ENCODE measurements at places on chromosomes 4 and X. TPM values are rescaled to one million over a fixed set of nuclear protein-coding genes. Genes with fewer than 3 reads are reported as not detected.

GRCh38 chr4:154462081-154462810 is 29.4 kb downstream of the DCHS2 start:
- no peaks in the 10 kb centered on the region for H3K4me1 ChIP-seq
- no peak for DNase-seq
- H3K27ac ChIP-seq = no peak overlapping the region
- no peak overlapping the region for H3K4me3 ChIP-seq

- no peaks in the 10 kb centered on the region for H3K27me3 ChIP-seq
- DNase-seq = no peak
- no peaks in the 10 kb centered on the region for H3K4me1 ChIP-seq
Observed at GRCh38 chrX:25548811-25549210, 533.0 kb upstream of the ARX start.

DNA sequence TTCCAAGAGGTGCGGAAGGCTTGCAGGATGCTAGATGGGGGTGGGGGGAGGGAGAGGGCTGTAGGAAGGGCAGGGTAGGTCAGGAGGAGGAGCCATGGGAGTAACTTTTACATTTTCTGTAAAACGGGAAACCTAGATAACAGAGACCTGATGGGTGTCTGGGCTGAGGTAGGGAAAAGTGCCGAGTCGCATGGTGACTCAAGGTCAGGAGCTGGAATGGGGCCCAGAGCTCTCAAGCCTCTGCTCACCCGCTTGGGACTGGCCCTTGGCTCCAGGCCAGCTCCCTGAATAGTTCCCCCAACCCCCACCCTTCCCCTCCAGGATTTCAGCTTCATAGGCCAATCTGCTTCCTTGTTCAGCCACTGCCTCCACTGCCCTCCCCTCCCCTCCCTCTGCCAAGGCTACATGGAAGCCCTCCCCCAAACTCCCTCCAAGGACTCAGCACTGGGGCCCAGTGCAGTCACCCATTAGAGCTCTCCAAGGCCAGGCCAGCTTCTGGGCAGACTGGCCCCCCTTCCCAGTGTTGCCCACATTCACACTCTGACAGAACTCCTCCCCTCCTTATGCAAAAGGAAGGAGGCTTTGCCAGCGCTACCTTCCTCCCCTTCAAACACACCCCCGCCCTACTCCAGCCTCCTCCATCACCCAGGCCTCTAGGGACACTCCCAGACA is 43.6 kb downstream of the TSC22D3 start:
- no peak overlapping the region for H3K4me3 ChIP-seq
- peak overlapping the region; percentile 29 for H3K27ac ChIP-seq
- H3K36me3 ChIP-seq = no peaks in the 10 kb centered on the region
- peaks cover 51% of the 10 kb centered on the region for H3K4me1 ChIP-seq
- no peak for DNase-seq

DNA sequence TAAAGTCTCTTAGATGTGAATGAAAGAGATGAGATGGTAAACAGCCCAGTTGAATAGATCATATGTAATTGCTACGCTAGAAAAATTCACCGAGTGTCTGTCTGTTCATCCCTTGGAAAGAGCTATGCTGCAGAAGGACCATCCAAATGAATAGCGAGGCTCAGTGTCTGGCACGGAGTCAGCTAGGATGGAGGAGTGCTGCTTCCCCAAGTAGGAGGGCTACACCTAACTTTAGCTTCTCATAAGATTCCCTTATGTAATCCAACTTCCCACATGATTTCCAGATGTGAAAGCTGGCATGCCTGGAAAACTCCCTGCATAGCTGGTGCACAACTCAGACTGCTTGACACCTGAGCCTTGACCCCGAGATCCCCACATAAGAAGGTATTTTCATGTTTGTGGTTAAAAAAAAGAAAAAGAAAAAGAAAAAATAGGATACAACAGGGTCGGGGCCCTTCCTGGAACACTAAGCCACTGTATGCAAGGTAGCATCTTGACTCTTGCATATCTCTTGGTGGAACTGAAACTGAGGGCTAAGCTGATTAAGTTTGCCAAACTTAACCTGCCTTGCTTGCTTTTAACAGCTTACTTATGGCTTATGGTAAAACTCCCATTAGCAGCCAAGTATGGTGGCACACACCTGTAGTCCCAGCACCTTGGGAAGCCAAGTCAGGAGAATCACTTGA is 82.3 kb downstream of the FREM3 start:
- no peak for DNase-seq
- H3K27me3 ChIP-seq = no peaks in the 10 kb centered on the region
- no peaks in the 10 kb centered on the region for H3K36me3 ChIP-seq
- H3K27ac ChIP-seq = no peak overlapping the region
- no peak overlapping the region for H3K4me3 ChIP-seq

DNA sequence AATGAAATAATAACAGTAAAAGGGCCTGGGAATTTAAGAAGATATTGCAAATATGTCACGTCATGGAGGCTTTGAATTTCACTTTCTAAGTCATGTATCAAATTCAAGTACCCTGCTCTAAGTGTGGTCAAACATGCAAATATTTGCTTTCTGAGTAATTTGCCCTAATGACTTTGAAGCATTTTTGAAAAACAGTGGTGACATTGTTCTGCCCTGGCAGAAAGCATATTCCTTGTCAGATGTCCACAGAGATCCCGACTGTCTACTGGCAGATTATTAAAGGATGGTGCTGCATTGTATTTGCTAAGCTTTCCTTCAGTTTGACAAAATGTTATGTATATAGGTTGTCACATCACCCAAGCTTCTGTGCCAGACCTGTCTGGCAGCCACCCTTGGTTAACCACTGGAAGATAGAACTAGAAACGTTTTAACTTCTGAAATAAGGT is 92.5 kb downstream of the ANK2 start:
- H3K27ac ChIP-seq = no peak overlapping the region
- no peaks in the 10 kb centered on the region for H3K36me3 ChIP-seq
- H3K4me3 ChIP-seq = no peak overlapping the region
- DNase-seq = no peak

DNA sequence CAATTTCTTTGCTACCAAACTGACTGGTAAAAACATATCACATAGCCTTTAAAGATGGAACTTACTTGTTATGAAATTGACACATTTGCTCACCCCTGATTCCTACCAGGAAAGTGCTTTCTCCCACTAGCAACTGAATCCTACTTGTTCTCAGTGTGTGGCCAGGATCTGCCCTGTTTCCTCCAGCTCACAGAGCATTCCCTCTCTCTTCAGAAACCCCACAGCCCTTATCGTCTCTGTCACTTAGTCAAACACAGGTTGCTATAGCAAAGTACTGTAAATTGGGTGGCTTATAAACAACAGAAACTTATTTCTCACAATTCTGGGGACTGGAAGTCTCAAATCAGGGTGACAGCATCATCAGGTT is 265.2 kb upstream of the BOD1L1 start:
- H3K27me3 ChIP-seq = no peaks in the 10 kb centered on the region
- no peaks in the 10 kb centered on the region for H3K4me1 ChIP-seq
- no peak overlapping the region for H3K27ac ChIP-seq
- no peak overlapping the region for H3K4me3 ChIP-seq
- H3K36me3 ChIP-seq = no peaks in the 10 kb centered on the region

GRCh38 chrX:75156531-75156945 is 455 bp upstream of the ABCB7 start:
- H3K36me3 ChIP-seq = no peaks in the 10 kb centered on the region
- H3K27ac ChIP-seq = peak overlapping the region; percentile 78
- H3K4me1 ChIP-seq = peaks cover 11% of the 10 kb centered on the region
- no peaks in the 10 kb centered on the region for H3K27me3 ChIP-seq

- no peaks in the 10 kb centered on the region for H3K27me3 ChIP-seq
- H3K4me1 ChIP-seq = peaks cover 3% of the 10 kb centered on the region
- H3K4me3 ChIP-seq = no peak overlapping the region
- DNase-seq = no peak
- H3K27ac ChIP-seq = no peak overlapping the region
- H3K36me3 ChIP-seq = no peaks in the 10 kb centered on the region
Observed at GRCh38 chrX:920234-920799, 289.7 kb downstream of the SHOX start.

DNA sequence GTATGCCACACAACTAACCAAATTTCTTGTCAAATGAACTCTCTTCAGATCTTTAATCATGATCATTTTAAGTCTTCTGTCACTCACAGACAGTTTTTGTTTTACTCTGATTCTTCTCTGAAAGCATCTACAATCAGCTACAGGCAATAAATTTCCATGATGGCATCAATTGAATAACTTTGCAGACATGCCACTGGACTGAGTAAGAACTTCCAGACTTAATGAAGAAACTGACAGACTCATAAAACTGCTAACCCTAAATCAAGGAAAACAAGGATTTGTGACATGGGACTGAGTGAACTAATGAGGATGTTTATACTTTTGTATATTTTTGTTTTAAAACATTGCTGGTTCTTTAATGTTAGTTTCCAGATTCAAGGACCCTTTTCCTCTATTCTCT is 5.5 kb upstream of the PPP1R2C start:
- no peak for DNase-seq
- H3K4me1 ChIP-seq = no peaks in the 10 kb centered on the region
- H3K36me3 ChIP-seq = no peaks in the 10 kb centered on the region
- no peaks in the 10 kb centered on the region for H3K27me3 ChIP-seq
- no peak overlapping the region for H3K4me3 ChIP-seq
- no peak overlapping the region for H3K27ac ChIP-seq

- H3K27ac ChIP-seq = no peak overlapping the region
- H3K36me3 ChIP-seq = no peaks in the 10 kb centered on the region
- no peak overlapping the region for H3K4me3 ChIP-seq
Observed at GRCh38 chrX:50458483-50458882, 12.1 kb downstream of the DGKK start.

DNA sequence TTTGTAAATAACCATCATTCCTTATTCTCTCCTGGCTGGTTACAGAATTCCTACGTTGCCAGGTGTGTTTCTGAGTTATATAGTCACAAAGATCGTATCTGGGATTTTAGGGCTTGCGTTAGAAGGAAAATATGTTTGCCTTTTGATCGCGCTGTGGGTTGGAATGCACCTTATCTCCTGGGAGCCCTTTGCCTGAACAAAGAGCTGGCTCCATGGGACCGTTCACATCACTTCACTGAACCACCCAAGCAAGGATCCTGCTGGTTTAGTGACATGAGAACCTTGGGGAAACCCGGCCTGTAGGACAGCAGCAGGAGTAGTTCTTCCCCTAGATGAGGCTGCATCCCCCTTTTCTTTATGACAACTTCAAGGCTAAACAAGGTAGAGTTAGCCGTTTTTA is 51.6 kb downstream of the RS1 start:
- no peaks in the 10 kb centered on the region for H3K4me1 ChIP-seq
- no peaks in the 10 kb centered on the region for H3K36me3 ChIP-seq
- DNase-seq = no peak
- no peak overlapping the region for H3K4me3 ChIP-seq
- no peaks in the 10 kb centered on the region for H3K27me3 ChIP-seq
- H3K27ac ChIP-seq = no peak overlapping the region

- H3K4me3 ChIP-seq = peak overlapping the region; percentile 51
- no peaks in the 10 kb centered on the region for H3K27me3 ChIP-seq
- H3K27ac ChIP-seq = no peak overlapping the region
- H3K4me1 ChIP-seq = no peaks in the 10 kb centered on the region
Observed at GRCh38 chrX:16882169-16882568, 12.0 kb upstream of the RBBP7 start.

DNA sequence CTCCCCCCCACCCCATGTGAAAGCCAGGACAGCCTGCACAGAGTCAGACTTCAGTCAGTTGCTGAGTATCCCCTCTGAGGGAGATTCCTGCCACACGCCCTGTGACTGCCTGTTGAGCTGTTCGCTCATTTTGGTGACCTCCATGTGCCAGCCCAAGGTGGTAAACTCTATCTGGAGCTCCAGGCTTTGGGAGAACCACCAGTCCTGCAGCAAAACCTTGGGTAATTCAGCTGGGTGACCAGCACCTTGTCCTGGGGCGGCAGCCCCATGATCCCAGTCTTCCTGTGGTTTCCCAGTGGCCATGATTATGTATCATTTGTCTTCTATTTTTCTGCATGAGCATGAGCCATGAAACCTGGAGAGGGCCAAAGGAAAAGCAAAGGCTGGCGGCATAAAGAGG is 73.4 kb downstream of the NBDY start:
- no peaks in the 10 kb centered on the region for H3K27me3 ChIP-seq
- no peak overlapping the region for H3K4me3 ChIP-seq
- DNase-seq = no peak
- H3K27ac ChIP-seq = no peak overlapping the region

- H3K4me1 ChIP-seq = no peaks in the 10 kb centered on the region
- H3K36me3 ChIP-seq = no peaks in the 10 kb centered on the region
- no peak for DNase-seq
- H3K4me3 ChIP-seq = no peak overlapping the region
Observed at GRCh38 chrX:19179389-19179788, 57.1 kb upstream of the ADGRG2 start.

DNA sequence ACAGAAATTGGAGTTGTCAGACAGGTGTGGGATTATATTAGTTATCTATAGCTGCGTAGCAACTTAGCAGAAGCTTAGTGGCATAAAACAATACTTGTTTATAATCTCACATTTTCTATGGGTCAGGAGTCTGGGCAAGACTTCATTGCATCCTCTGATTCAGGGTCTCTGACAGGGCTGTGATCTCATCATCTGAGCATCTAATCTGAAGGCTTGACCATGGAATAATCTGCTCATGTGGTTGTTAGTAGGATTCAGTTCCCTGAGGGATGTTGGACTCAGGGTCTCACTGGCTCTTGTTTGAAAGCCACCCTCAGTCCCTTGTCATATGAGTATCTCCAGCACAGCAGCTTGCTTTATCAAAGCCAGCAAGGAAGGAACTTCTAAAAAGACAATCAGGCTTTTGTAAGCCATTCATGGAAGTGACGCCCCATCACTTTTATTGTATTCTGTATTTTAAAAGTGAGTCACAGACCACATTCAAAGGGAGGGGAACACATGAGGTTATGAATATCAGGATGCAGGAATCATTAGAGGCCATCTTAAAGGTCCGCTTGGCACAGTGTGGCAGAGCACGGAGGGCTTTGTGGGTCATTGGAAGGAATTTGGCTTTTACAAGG is 37.2 kb upstream of the FAM9B start:
- H3K36me3 ChIP-seq = no peaks in the 10 kb centered on the region
- H3K4me3 ChIP-seq = no peak overlapping the region
- no peaks in the 10 kb centered on the region for H3K4me1 ChIP-seq
- H3K27me3 ChIP-seq = no peaks in the 10 kb centered on the region

- no peak overlapping the region for H3K27ac ChIP-seq
- no peak overlapping the region for H3K4me3 ChIP-seq
- no peak for DNase-seq
- no peaks in the 10 kb centered on the region for H3K36me3 ChIP-seq
Observed at GRCh38 chrX:128906753-128907152, 616.5 kb downstream of the SMARCA1 start.

- no peaks in the 10 kb centered on the region for H3K36me3 ChIP-seq
- no peaks in the 10 kb centered on the region for H3K4me1 ChIP-seq
- no peak for DNase-seq
- H3K27me3 ChIP-seq = no peaks in the 10 kb centered on the region
- H3K27ac ChIP-seq = no peak overlapping the region
Observed at GRCh38 chr4:122633211-122633610, 12.3 kb upstream of the IL21 start.

GRCh38 chrX:140821280-140821679 is 111.7 kb downstream of the LINC00632 start:
- H3K27ac ChIP-seq = no peak overlapping the region
- H3K36me3 ChIP-seq = no peaks in the 10 kb centered on the region
- no peaks in the 10 kb centered on the region for H3K27me3 ChIP-seq
- no peak overlapping the region for H3K4me3 ChIP-seq
- no peaks in the 10 kb centered on the region for H3K4me1 ChIP-seq
- no peak for DNase-seq

GRCh38 chr4:38696697-38697096 is 32.7 kb downstream of the KLF3 start:
- DNase-seq = no peak
- no peaks in the 10 kb centered on the region for H3K27me3 ChIP-seq
- no peak overlapping the region for H3K27ac ChIP-seq
- peaks cover 61% of the 10 kb centered on the region for H3K36me3 ChIP-seq
- H3K4me3 ChIP-seq = no peak overlapping the region

SPATA18 gene
- total RNA-seq = 11.5 TPM

RGN gene
- not detected for total RNA-seq

ANXA10 gene
- total RNA-seq = not detected

NDNF gene
- total RNA-seq = 5.4 TPM

RASL11B gene
- 2.5 TPM for total RNA-seq

TMPRSS11A gene
- not detected for total RNA-seq
